GM23338 (cell line): ENCODE measurements at places on chromosomes 11 and 22.
A peak's percentile ranks its signal among the peaks of the same experiment; 100 is the strongest.

- peak; percentile 9 for DNase-seq
Measured at GRCh38 chr11:43145653-43146052, 166.1 kb upstream of the API5 start.

GRCh38 chr22:21972293-21972779 is 10.3 kb downstream of the TOP3B start:
- DNase-seq: peak; percentile 75

- no peak for DNase-seq
Measured at GRCh38 chr11:232783-233565, 3.2 kb downstream of the SIRT3 start.

DNA sequence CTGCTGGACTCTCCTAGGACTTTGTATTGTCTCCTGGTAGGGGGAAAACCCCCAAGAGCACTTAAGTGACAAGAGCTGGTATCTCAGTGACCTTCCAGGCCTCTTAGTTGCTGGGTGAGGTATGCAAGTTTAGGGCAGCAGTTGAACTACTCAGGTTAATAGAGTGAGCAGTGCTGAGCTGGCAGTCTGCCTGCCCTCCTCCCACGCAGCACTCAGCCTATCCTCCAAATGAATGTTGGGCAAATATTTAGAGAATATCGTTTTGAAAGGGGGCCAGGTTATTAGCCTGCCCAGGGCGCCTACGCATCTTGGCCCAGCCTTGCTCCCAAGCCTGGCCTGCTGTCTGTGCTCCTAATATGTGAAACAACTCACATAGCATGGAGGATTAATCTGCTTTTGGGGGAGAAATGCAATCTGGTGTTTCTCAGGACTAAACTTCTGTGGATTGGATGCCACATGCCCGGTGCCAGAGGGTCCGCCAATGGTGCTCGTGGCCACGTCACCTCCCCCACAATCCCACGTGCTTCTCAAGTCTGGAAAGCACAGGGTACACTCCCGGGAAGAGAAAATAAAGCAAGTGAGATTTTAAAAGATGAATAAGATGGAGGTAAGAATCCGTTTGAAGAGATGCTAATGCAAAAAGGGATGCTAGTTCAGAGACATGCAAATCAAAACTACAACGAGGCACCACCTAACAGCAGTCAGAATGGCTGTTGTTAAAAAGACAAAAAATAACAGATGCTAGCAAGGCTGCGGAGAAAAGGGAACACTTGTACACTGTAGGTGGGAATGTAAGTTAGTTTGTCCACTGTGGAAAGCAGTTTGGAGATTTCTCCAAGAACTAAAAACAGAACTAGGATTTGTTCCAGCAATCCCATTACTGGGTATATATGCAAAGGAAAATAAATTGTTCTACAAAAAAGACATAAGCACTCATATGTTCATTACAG is 67.7 kb downstream of the SPON1 start:
- DNase-seq: no peak

DNA sequence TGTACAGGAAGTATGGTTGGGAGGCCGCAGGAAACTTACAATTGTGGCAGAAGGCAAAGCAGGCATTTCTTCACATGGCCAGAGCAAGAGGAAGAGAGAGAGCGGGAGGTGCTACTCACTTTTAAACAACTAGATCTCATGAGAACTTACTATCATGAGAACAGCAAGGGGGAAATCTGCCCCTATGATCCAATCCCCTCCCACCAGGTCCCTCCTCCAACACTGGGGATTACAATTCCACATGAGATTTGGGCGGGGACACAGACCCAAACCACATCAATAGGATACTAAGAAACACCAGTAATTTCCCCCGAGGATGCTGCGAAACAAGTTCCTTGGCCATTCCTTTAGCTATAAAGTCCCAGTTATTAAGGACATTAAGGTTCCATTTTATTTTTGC is 94.1 kb upstream of the SC5D start:
- DNase-seq: peak; percentile 47

- no peak for DNase-seq
Measured at GRCh38 chr11:111967649-111968048, 30.5 kb downstream of the DIXDC1 start.

GRCh38 chr11:57321388-57322255 is 3.1 kb downstream of the TNKS1BP1 start:
- DNase-seq: no peak

- no peak for DNase-seq
Measured at GRCh38 chr22:33443683-33444082, 385.5 kb upstream of the SYN3 start.

- no peak for DNase-seq
Measured at GRCh38 chr11:71986131-71986530, 12.6 kb upstream of the IL18BP start.
